SK-N-SH (cell line): ENCODE measurements at places on chromosomes 6 and 20.
A peak's percentile ranks its signal among the peaks of the same experiment; 100 is the strongest.

DNA sequence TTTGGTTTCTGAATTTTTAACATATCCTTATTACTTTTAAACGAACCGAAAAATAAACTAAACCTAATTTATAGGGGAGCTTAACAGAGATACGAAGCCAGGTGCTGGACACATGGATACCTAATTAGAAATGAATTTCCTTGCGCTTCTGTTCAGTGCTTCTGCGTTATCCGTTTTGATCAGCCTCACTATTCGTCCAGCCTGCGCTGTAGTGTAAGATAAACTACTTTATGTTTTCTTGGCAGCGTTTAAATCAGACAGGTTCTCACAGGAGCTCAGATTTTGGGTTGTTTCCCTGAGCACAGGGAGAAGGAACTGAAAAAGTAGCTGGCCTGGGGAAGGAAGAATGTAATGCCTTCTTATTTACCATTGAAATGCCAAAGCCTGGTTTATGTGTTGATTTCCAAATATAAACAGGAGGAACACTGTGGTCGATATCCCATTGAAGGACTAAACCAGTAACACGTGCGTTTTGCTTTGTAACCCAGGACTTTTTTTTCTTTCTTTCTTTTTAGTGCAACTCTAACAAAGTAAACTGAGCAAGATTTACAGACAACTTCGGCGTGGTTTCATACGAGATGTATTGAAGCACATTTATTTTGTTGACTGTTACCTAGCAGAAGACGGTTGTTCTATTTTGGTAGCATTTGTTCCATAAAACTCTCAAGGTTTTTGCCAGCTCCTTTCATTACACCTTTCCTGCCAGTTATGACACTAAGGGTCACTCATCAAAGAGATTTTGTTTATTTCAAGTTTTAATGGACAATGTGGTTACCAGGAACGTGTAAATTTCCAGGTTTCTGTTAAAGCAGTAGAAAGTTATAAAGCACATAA, 214.8 kb upstream of the HEY2 start:
- DNase-seq = no peak

DNA sequence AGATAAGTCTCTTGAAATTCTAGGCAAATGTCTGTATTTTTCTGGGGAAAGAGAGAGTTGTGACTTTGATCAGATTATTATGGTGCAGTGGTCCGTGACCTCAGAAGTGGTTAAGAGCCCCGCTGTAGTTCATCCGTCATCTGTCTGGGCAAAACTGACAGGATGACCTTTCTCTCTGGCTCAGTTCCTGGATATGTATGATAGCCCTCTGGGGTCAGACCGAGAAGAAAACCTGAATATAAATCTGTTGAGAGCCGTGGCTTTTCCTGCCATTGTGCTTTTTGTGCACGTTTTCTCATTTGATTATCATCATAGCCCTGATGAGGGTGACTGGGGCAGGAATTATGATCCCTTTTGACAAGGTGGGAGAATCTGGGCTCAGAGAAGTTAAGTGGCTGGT, 26.5 kb downstream of the GHRH start:
- DNase-seq = peak; percentile 59

DNA sequence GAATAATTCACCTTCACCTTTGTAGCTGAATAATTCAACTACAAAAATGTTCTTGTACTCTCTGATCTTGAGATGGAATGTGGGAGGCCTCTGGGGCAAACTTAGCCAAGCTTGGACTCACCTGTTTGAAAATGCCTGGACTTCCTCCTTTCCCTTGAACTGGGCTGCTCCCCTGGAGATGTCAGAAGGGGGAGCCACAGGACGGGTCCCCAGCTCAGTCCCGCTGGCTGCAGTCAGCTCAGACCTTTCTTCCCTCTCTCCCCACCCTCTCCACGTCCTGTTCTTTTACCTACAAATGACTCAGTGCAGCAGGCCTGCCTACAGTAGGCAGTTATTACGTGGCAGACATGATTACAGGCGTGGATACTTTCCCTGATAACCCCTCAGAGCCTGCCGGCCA, 131.5 kb upstream of the RALGAPA2 start:
- no peak for DNase-seq

GRCh38 chr20:17490501-17490900, 40.7 kb downstream of the BFSP1 start:
- DNase-seq = no peak

DNA sequence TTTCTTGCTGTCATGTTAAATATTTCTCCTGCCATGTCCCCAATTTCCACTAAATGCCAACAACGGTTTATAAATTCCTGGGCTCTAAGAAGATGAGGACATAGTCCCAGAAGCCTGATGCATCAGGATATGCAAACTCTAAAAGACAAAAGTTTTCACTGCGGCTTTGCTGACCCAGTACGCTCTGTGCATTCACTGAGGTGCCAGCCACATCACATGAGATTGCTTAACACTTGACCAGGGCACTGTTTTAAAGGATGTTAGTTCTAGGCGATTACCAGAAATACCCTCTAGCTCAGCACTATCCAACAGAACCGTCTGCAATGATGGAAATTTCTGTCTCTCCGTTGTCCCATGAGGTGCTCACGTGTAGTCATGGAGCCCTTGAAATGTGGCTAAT, 19.9 kb upstream of the ADTRP start:
- no peak for DNase-seq

GRCh38 chr6:77470983-77471382, 7.7 kb upstream of the HTR1B start:
- no peak for DNase-seq

- DNase-seq = no peak
Observed at GRCh38 chr6:160457823-160458222, 109.6 kb downstream of the SLC22A3 start.

- DNase-seq = no peak
Observed at GRCh38 chr20:46652699-46653098, 1.4 kb upstream of the SLC13A3 start.

GRCh38 chr6:139525415-139525814, 151.0 kb upstream of the CITED2 start:
- DNase-seq = no peak

DNA sequence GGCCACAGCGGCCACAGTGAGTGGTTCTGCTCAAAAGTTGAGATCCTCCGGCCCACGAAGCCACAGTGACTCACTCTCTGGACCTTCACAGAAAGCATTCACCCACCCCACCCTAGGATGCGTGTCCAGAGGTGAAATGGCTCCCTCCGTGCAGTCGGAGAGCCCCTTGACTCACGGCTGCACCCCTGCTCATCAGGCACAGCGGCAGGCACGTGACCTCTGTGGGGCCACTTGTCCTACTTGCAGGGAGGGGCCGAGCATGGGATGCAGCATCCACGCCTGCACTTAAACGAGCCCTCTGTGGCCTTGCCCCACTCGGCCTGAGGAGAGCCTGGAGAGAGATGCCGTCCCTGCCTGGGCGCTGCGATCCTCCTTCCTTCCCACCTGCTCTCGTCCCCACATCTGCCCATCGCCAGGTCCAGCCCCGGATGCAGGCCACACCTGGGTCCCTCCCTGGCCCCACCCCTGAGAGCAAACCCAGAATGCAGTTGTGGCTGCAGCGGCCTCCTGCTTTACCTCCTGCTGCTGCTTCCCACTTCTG, 28.7 kb downstream of the NTSR1 start:
- no peak for DNase-seq

- DNase-seq = no peak
Observed at GRCh38 chr6:143130928-143131327, 70.2 kb downstream of the AIG1 start.

GRCh38 chr6:22471132-22471690, 98.2 kb upstream of the HDGFL1 start:
- peak; percentile 55 for DNase-seq

GRCh38 chr6:7554533-7555275, 13.2 kb downstream of the DSP start:
- no peak for DNase-seq

DNA sequence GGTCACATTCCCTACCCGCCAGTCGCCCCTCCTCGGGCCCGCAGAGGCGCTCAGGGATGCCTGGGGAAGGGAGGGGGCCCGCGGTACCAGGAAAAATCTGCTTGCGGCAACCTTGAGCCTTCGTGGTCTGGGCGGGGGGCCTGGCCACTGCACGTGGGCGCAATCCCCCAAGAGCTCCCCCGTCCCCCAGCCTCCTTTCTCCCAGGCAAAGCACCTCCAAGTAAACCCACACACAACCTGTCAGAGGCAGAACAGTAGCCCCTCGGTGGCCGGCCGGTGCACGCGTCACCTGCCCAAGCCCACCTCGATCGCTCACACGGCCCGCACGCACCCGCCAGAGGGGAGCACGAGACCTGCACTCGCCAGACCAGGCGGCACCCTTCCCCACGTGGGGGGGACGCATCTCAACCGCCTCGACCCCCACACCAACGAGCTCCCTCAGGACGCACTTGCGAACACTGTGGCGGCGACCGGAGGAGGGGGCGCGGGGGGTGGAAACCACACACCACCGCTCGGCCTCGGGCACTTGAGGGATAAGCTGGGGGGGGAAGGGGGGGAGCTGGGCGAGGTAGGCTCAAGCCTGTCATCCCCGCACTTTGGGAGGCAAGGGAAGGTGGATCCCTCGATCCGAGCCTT, 1955.7 kb upstream of the DEFB115 start:
- DNase-seq = no peak

GRCh38 chr20:54126806-54127655, 46.8 kb downstream of the CYP24A1 start:
- no peak for DNase-seq

DNA sequence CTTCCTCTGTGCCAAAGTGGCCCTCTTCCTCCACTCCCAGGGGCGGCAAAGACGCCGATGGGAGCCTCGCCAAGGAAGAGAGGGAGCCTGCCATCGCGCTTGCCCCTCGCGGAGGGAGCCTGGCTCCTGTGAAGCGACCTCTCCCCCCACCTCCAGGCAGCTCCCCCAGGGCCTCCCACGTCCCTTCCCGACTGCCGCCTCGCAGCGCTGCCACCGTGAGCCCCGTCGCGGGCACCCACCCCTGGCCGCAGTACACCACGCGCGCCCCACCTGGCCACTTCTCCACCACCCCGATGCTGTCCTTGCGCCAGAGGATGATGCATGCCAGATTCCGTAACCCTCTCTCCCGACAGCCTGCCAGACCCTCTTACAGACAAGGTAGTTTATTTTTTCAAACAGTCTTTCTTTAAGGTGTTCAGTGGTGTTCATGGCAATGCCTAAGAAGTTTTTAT, 64.9 kb downstream of the FNDC1 start:
- DNase-seq = peak; percentile 24

DNA sequence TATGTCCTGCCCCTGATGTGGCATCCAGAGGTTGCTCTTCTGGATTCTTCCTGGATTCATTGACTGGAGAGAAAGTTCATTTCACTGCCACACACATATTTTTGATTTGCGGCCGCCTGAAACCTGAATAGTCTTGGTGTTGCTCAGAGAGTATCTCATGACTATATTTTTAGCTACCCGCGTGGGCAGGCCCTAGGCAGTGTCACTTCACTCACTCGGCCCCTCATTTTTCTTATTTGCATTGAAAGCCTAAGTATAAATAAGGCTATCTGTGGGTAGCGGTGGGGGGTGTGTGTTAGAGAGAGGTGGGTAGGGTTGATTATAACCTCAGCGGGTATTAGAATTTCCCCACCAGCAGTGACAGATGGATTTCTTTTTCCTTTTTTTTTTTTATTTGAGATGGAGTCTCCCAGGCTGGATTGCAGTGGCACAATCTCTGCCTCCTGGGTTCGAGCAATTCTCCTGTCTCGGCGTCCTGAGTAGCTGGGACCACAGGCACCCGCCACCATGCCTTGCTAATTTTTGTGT, 113.5 kb downstream of the JARID2 start:
- no peak for DNase-seq

DNA sequence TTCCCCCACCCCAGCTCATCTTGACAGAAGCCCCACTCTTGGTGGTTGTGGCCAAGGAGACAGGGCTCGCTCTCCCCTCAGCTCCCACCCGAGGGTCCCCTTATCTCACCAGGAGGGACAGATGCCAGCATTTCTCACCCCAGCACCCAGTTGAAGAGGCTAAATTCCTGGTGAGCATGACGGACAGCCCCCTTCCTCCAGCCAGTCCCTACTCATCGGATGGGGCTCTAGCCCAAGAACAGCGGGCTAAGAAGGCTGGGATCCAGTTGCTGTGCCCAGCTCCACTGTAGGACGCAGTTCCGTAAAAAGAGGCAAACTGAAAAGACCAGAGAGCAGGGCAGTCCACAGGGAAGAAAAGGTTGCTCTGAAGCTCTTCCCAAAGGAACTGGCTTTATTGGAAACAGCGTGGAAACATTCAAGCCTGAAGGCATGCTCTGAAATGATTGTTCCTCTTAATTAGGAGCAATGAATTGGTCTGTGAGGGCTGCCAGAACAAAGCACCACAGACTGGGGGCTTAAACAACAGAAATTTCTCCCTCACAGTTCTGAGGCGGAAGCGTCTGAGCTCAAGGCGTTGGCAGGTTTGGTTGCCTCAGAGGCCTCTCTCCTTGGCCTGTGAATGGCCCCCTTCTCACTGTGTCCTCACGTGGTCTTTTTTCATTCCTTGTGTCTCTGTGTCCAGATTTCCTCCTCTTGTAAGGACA, 17.9 kb upstream of the KIF25 start:
- no peak for DNase-seq

GRCh38 chr6:129117355-129117754, 234.4 kb downstream of the LAMA2 start:
- DNase-seq = no peak

GRCh38 chr6:4903121-4903520, 100.7 kb downstream of the RPP40 start:
- no peak for DNase-seq

- DNase-seq = no peak
Observed at GRCh38 chr20:23492292-23492691, 1.4 kb downstream of the CST8 start.

GRCh38 chr6:34924831-34925625, 36.0 kb downstream of the ANKS1A start:
- no peak for DNase-seq

DNA sequence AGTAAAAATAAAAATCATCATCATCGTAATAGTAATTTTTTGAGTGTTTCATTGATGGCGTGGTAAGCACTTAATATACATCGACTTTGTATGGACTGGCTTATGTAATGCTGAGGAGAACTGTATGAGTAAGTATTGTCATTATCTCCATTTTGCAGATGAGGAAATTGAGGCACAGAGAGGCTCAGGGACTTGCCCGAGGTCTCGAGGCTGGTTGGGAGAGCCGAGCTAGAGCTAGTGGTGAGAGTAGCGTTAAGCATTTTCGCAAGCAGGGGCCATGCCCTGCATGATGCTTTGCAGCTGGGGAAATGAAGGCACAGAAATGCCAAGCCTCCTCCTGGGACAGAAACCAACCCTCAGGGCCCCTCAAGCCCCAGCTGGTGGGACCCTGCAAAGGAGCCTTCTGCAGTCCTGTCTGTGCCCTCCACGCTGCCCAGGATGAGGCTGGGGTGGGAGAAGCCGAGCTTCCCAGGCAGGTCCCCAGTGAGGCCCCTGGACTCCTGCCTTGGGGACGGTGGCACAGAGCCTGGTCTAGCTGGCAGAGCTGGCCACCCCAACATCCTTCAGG, 31.1 kb upstream of the STX16 start:
- no peak for DNase-seq

- no peak for DNase-seq
Observed at GRCh38 chr6:146819596-146820320, 221.0 kb downstream of the ADGB start.

DNA sequence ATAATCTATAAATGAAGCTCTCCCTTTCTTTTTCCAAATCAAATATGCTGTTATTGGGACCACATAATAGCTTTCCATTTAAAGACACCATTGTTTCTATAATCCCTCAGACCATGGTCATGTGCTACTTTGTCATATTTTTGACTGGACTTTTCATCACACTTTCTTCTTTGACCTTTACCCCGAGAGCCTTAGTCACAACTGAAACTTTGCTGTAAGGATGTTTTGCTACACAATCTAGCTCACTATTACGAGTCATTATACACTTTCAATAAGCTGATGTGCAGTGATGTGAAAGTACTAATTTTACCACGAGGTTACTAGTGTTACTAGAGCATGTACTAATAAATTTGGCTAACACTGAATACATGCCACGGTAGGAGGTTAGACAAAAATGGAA, 367.2 kb upstream of the RUNX2 start:
- no peak for DNase-seq
